Smooth muscle cell of the coronary artery (primary cell): ENCODE measurements at places on chromosomes 12 and 14. TPM values are rescaled to one million over a fixed set of nuclear protein-coding genes. Genes with fewer than 3 reads are reported as not detected.

IKZF4 gene
- 0.35 and 0.83 TPM in 2 replicates for total RNA-seq

SYT10 gene
- not detected in 2 replicates for total RNA-seq

SPTSSA gene
- total RNA-seq, result 15.1 and 16.4 TPM in 2 replicates

WASHC3 gene
- total RNA-seq, result 65.9 and 78.2 TPM in 2 replicates

SELPLG gene
- 0.68 and 1.5 TPM in 2 replicates for total RNA-seq

RASSF9 gene
- 1.1 and 1.2 TPM in 2 replicates for total RNA-seq
